ENCODE measurements at places on chromosomes 6 and 20. TPM values are rescaled to one million over a fixed set of nuclear protein-coding genes. Genes with fewer than 3 reads are reported as not detected.

DNA sequence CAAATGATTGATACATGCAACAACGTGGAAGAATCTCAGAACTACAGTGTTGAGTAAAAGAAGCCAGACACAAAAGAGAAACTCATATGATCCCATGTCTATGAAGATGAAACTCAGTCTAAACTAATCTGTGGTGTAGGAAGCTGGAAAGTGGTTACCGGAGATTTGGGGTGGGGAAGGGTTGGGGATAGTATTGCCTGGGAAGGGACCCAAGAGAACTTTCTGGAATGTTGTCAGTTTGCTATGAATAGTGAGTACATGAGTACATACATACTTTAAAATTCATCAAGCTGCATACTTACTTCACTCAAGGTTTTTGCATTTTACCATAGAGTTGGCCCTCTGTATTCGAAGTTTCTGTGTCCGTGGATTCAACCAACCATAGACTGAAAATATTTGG is 106.0 kb downstream of the SAMD5 start:
- DNase-seq, result no peak
- H3K36me3 ChIP-seq, result no peaks in the 10 kb centered on the region
- no peak overlapping the region for H3K27ac ChIP-seq
- no peaks in the 10 kb centered on the region for H3K27me3 ChIP-seq
- H3K4me1 ChIP-seq, result no peaks in the 10 kb centered on the region

MRPS26 gene
- 60.8 TPM for polyA plus RNA-seq

- no peaks in the 10 kb centered on the region for H3K4me1 ChIP-seq
- H3K27ac ChIP-seq, result no peak overlapping the region
- no peak overlapping the region for H3K4me3 ChIP-seq
These were observed 347.0 kb downstream of the RNGTT start for GRCh38 chr6:88616380-88616779.

DNA sequence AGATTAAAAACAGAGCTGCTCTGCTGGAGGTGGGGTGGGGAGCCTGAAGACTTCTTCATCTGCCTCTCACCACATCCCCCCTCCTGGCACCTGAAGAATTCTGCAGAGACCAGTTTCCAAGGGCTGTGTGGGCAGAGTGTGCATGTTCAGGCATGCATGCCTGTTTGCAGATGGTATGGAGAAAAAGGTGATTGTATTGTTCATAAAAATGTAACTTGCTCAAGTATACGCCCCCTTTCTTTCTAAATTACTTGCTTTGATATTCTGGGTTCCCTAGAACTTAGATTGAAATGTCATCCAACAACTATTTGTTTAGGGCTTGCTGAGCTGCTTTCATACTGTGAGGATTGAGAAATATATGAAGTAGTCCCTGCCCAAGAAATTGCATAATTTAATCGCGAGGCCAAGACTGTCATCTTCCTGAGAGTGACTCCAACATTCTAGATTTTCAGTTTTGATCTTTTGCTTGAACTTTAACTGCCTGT is 83.6 kb downstream of the LCA5 start:
- no peak overlapping the region for H3K4me3 ChIP-seq
- no peaks in the 10 kb centered on the region for H3K4me1 ChIP-seq
- no peak for DNase-seq
- H3K27me3 ChIP-seq, result no peaks in the 10 kb centered on the region

DNA sequence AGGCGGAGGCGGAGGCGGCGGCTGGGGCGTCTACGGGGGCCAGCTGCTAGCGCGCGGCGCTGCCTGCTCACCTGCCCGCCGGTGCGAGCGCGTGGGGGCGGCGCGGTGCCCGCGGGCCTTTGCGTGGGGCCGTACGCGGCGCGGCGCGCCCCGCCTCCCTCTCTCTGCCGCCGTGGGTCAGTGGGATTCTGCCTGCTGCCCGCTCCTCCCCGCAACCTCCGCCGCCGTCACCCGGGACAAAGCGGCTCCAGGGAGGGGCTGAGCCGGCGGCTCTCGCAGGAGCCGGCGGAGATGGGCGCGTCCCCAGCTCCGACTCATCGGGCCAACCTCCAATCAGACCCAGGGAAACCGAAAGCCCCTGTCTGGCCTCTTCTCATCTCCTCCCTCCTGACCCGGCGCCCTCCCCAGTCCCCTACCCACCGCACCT is at the start of gene RCAN2:
RCAN2 (minus strand) TSS at position 249 of the 427 bp plus-strand sequence.
- peak; percentile 38 for DNase-seq
- H3K4me1 ChIP-seq, result peaks cover 7% of the 10 kb centered on the region
- no peaks in the 10 kb centered on the region for H3K36me3 ChIP-seq

EPPIN gene
- polyA plus RNA-seq, result not detected

GRCh38 chr6:41726876-41727275 is 8.5 kb downstream of the TFEB start:
- no peak overlapping the region for H3K4me3 ChIP-seq
- H3K36me3 ChIP-seq, result peaks cover 14% of the 10 kb centered on the region
- no peak for DNase-seq
- H3K27me3 ChIP-seq, result no peaks in the 10 kb centered on the region
- peaks cover 79% of the 10 kb centered on the region for H3K4me1 ChIP-seq

DNA sequence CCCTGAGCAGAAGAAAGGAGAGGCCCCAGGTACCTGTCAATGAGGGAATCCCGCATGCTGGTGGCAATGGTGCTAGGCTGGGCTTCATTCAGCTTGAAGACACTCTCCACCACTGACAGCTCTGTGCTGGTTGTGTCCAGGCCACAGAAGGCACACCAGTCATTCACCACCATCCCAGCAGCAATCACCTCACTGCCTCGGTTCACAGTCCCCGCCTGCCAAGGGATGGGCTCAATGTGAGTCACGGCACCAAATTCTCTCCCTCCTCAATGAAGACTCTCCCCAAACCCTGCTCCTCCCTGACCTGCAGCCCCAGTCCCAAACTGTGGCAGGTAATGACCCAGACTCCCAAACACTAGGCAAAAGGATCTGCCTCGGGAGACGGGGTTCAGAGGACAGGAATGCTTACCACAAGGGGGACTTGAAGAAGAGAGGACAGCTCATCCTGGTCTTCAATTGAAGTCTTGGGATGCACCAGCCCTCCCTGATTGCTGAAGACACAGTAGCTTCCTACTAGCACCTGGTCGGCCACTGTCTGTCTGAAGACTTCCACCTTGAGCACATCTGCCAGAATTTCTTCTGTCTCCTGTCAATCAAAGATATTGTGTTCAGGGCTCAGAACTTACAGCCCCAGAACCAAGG is 1.7 kb upstream of the MMP24OS start:
- H3K4me3 ChIP-seq, result no peak overlapping the region
- peaks cover 15% of the 10 kb centered on the region for H3K4me1 ChIP-seq
- no peaks in the 10 kb centered on the region for H3K27me3 ChIP-seq
- H3K27ac ChIP-seq, result no peak overlapping the region

DNA sequence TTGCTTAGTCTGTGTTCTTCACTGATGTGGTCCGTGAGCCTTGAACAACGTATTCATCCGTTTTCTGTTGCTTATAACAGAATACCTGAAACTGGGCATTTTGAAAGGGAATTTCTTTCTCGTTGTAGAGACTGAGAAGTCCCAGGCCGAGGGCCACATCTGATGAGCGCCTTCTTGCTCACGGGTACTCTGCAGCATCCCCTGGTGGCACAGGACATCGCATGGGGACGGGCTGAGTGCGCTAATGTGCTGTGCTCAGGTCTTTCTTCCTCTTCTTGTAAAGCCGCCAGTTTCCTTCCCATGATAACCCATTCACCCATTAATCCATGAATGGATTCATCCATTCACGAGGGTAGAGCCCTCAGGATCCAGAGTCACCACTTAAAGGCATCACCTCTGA is 161.0 kb downstream of the NFATC2 start:
- H3K27me3 ChIP-seq, result no peaks in the 10 kb centered on the region
- H3K4me3 ChIP-seq, result no peak overlapping the region
- no peak overlapping the region for H3K27ac ChIP-seq
- peaks cover 7% of the 10 kb centered on the region for H3K36me3 ChIP-seq
- DNase-seq, result no peak

TMEM170B gene
- polyA plus RNA-seq, result 4.7 TPM

DNA sequence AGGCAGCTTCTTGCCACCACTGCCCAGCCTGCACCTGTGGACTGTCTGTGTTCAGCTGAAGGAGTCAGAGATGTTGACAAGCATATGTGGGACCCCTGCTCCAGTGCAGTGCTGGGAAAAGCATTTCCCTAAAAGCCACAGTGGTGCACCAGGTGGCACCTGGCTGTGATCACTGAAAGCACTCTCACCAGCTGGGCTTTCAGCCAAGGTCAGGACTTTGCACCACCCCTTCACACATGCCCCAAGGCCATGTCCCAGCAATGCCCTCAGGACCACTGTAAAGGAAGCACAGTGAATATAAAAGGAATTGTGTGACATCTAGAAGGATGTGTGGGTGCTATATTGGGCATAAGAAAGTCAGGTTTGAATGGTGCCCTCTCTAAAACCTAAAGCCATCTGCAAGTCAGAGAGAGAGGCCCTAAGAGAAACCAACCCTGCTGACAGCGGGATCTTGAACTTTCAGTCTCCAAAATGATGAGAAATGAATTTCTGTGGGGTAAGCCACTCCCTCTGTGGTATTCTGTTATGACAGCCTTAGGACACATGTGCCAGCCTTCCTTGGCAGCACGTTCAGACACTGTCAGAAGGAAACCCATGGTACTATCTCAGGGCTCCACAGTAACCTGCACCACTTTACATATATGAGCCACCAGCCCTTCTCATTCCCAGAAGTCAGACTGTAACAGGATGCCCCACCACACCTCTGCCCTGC is 30.7 kb downstream of the CBLN4 start:
- H3K27ac ChIP-seq, result no peak overlapping the region
- H3K27me3 ChIP-seq, result no peaks in the 10 kb centered on the region
- no peak for DNase-seq
- no peaks in the 10 kb centered on the region for H3K36me3 ChIP-seq
- H3K4me1 ChIP-seq, result no peaks in the 10 kb centered on the region

- H3K36me3 ChIP-seq, result no peaks in the 10 kb centered on the region
- no peaks in the 10 kb centered on the region for H3K27me3 ChIP-seq
- no peak overlapping the region for H3K4me3 ChIP-seq
- no peak overlapping the region for H3K27ac ChIP-seq
These were observed 566.1 kb downstream of the KIF16B start for GRCh38 chr20:16007164-16007563.

TREM2 gene
- polyA plus RNA-seq, result 0.28 TPM

DNA sequence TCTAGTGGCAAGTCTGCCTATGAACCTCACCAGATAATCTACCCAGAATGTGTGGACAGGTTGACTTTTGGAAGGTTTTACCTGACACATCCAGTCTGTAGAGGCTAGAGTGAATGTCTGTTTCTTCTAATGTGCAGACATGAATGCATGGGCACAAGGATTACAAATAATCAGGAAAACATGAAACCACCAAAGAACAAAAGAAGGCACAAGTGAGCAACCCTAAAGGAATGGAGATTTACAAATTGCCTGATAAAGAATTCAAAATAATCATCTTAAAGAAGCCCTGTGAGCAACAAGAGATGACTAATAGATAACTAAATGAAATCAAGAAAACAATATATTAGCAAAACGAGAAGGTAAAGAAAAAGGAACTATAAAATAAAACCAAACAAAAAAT is 876.1 kb upstream of the ADGRB3 start:
- H3K4me1 ChIP-seq, result no peaks in the 10 kb centered on the region
- DNase-seq, result no peak
- no peak overlapping the region for H3K4me3 ChIP-seq
- no peak overlapping the region for H3K27ac ChIP-seq
- H3K36me3 ChIP-seq, result no peaks in the 10 kb centered on the region
- no peaks in the 10 kb centered on the region for H3K27me3 ChIP-seq

CARMIL1 gene
- 32.2 TPM for polyA plus RNA-seq

THBD gene
- polyA plus RNA-seq, result 5.7 TPM

MYBL2 gene
- 13.0 TPM for polyA plus RNA-seq

- no peaks in the 10 kb centered on the region for H3K27me3 ChIP-seq
- peak overlapping the region; percentile 96 for H3K4me3 ChIP-seq
- H3K27ac ChIP-seq, result peak overlapping the region; percentile 99
- peak; percentile 94 for DNase-seq
- peaks cover 68% of the 10 kb centered on the region for H3K36me3 ChIP-seq
These were observed 448 bp upstream of the DDAH2 start for GRCh38 chr6:31729515-31729978.

SCAND1 gene
- 49.1 TPM for polyA plus RNA-seq
